ENCODE measurements at places on chromosomes 6 and 20.
A peak's percentile ranks its signal among the peaks of the same experiment; 100 is the strongest.

- no peak for DNase-seq
These were observed 334.0 kb downstream of the THBS2 start for GRCh38 chr6:168919470-168920179.

DNA sequence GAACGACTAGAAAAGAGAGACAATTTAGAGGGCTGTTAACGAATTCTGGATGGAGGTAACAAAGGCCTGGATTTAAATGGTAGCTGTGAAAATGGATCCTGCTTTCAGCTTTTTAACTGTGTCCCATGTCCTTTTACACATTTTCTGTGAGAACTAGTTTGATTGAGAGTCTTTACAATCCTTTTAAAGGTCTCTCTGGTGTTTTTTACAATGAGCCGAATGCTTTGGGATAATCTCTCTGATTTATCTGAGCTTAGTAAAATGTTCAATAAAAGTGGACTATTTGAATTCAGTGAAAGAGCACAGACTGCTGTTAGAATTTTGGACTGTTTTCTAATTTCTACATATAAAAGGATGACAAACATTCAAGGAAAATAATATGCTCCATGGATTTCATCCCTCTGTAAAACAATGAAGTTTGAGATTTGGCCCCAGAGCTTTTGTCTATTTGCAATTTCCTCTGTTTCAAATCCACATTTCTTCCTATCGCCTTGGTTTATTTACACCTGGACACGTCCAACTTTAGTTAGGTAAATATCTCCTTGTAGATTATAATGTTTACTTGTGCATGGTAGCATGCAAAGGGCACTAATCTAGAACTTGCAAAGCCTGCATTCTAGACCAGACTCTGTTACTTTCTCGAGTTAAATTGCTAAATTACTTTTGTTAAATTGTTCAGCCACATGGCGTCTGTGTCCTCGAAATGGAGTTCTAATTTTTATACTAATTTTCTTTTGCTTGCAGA, 871.0 kb upstream of the CITED2 start:
- no peak for DNase-seq

DNA sequence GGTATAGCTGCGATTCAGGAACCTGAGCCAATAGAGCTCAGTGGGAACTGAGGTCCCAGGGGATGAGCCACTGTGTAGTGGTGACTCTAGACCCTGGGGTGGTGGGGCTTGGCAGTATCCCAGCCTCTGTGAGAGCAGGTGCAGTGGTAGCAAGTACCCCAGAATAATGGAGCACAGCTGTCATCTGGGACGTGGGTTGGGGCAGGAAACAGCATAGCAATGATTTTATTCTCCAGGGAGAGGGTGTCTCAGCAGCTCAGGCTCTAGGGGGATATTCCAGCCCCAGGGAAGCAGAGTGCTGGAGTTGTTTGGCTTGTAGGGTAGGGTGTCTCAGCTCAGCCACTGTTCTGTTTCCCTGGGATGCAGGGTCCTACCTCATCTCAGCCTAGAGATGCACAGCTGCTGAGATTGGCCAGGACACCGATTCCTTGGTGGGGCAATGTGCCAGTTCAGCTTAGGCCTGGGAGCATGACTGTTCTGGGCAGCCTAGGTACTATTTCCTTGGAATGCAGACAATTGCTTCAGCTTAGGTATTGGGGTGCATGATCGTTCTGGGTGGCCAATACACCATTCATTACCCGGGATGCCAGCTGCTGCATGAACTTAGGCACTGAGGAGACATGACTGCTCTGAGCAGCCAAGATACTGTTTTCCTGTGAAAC, 34.0 kb upstream of the NUP153 start:
- DNase-seq, result no peak

DNA sequence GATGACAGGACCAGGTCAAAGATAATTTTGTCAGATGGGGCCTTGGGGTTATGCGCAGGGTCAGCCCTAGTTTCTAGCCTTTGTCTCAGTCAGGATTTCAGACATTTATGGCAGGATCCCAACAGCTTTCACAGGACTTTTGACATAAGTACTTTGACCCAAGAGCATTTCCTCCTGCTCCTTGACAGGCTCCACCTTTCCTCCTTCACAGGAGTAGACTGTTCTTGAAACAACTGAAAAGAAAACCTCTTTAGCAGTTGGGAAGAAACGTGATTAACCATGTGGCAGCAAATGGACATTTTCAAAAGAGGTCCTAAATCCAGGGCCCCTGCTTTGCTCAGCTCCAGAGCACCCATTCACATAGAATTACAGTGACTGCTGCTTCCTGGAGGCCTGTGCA, 120.4 kb upstream of the MAP3K7 start:
- no peak for DNase-seq

- no peak for DNase-seq
These were observed 8.2 kb upstream of the CD93 start for GRCh38 chr20:23094213-23094896.

DNA sequence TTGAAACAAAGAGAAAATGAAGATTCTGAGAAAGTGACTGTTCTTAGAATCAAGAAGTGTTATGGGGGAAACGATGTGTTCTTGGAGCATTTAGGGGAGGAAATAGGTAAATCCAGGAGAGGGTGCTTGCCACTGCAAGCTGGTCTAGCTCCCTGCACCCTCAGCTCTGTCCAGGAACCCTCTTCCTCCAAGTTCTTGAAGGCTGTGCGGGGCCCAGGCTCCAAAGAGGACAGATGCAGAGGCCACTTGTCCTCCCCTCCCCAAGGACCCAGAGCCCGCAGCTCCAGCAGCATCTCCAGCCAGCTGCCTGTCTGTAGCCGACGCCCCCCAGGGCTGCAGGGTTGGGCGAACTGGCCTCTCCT, 87.9 kb downstream of the CDC5L start:
- no peak for DNase-seq

DNA sequence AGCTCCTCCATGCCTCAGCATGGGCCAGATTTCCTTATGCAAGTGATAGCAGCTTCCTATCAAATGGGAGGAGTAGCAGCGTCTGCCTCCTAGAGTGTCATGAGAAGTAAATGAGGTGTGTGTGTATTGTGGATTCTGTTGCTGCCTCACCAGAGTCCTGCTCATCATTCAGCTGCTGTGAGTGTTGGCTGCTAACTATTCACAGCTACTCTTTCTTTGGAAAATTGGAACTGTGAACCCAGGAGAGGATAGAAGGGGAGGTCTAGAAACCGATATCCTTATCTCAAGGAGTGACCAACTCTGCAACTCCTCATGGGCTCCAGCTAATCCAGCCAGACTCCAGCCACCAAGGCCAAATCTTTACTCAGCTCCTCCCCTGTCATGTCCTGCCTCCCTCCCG, 63.3 kb downstream of the TOX2 start:
- DNase-seq, result no peak

DNA sequence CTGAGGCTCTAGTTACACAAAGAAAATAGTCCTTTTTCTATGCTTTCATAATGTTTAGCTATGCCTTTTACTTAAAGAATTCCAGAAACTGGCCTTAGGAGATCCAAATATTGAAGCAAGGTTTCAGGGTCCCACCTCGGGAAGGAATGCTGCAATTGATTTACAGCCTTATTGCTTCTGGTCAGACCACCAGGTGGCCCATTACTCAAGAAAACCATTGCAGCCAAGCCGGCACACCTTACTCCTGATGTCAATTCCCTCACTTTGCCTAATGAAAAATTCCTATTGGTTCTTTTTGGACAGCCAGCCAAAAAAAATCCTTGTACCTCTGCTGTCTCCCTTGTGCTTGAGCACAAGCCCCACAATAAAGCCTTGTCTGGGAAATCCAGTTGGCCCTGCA, 173.9 kb downstream of the LMBRD1 start:
- no peak for DNase-seq

DNA sequence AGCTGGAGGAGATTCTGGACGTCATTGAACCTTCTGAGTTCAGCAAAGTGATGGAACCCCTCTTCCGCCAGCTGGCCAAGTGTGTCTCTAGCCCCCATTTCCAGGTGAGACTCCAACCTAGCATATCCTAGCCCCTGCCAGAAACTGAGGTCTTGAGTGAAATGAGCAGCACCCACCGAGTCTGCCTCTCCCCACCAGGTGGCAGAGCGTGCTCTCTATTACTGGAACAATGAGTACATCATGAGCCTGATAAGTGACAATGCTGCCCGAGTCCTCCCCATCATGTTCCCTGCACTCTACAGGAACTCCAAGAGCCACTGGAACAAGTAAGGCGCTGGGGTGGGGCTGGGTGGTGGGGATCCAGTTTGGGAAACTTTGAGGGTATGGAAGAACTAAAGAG, 4.6 kb downstream of the MEA1 start:
- DNase-seq, result no peak

- DNase-seq, result no peak
These were observed 152.7 kb upstream of the FKBP1C start for GRCh38 chr6:63058601-63059000.

GRCh38 chr6:75124983-75125382, 80.9 kb downstream of the COL12A1 start:
- DNase-seq, result no peak

- no peak for DNase-seq
These were observed 18.0 kb downstream of the STX7 start for GRCh38 chr6:132494954-132495353.

DNA sequence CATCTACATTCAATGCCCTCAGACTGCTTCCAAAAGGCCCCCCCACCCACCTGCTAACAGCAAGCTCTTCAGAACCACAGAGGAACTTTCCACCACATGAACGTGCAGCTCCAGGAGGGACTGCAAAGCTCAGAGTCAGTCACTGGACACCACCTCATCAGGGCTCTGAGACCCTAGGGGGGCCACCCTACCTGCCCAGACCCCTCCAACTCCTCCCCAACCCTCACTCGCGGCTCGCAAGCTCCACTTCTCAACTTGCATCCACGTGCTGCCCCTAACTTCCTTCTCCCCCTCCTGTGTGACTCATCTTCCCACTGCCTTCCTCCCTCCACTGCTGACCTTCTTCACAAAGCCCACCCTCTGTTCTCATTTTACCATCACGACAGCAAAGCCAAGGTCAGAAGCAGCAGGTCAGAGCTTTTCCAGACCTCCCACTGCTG, 6.5 kb downstream of the MBOAT1 start:
- DNase-seq, result no peak

- DNase-seq, result no peak
These were observed 153.8 kb downstream of the CEBPB start for GRCh38 chr20:50344232-50345071.

DNA sequence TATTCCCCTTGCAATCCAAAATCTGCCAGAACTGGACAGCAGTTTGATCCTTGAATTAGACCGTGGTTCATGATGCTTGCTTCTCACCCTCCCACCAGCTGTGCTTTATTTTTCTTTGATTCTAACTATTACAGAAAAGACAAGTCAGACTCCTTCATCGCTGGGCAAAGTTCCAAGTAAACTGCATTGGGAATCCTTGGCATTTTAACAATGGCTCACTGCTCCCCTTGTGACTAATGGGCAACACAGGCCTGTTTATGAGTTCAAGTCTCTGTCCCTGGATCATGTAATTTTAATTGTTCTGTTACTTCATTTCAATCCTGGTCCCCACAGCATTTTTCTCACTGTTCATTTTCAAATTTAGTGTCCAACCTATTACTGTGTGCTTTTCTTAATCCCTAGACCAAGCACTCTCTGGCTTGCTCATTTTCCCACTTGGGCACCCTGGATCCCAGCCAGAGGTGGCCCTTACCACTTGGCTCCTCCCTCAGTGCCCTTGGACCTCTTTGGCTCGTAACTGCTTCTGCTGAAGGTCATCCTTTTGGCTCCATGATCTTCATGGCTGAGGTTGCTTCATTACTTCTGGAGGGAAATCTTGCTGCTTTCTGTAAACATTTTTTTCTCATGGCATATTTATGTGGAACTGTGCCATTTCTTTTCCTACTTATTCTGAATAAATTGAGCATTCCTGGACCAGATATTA, 32.8 kb downstream of the PSMB9 start:
- DNase-seq, result no peak

- DNase-seq, result no peak
These were observed 143.0 kb downstream of the FIG4 start for GRCh38 chr6:109834131-109834530.

- DNase-seq, result no peak
These were observed 20.6 kb downstream of the PPP1R16B start for GRCh38 chr20:38825901-38826625.

GRCh38 chr6:2817903-2818443, 23.7 kb downstream of the SERPINB1 start:
- DNase-seq, result no peak

GRCh38 chr6:77124604-77125003, 338.7 kb downstream of the HTR1B start:
- DNase-seq, result no peak

DNA sequence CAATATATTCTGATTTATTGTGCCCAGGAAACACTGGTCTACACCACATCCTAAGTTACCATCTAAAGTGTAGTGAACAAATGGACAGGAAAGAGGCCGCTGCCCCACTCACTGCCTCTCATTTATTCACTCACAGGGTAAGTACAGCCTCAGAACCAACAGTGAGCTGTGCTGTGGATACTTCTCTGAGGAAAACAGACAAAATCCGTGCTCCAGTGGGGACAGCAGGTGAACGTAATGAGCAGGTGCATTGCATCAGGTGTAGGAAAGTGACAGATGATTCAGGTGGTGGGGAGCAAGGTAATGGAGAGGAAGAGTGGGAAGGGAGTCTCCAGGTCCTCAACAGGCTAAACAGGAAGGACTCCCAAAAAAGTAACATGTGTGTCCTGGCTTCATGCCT, 8.4 kb upstream of the ULBP2 start:
- DNase-seq, result no peak

- peak; percentile 15 for DNase-seq
These were observed 64.9 kb upstream of the ARHGAP18 start for GRCh38 chr6:129774697-129775447.

- DNase-seq, result no peak
These were observed 33.2 kb upstream of the MARCKS start for GRCh38 chr6:113823916-113824315.

DNA sequence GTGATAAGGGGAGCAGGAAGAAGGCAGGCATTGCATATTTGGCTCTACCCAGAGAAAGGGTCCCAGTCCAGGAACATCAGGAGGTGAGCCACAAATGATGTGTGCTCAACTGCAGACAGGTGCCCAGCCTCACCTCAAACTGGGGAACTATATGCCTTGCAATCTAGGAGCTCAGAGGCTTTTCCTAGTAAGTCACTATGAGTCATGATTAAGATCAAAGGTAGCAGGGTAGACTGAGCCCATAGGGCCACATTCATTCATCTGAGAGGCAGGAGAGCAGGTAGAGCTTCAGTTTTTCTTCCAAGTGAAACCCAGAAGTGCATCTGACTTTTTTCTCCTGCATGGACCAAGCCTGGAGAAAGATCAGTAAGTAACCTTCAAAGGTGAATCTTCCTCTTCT, 31.3 kb downstream of the MARCKS start:
- DNase-seq, result no peak

- DNase-seq, result no peak
These were observed 76.5 kb downstream of the TULP4 start for GRCh38 chr6:158388727-158389126.

GRCh38 chr20:34904202-34904621, 27.8 kb downstream of the ACSS2 start:
- DNase-seq, result no peak

GRCh38 chr6:47061309-47062300, 19.5 kb upstream of the ADGRF1 start:
- no peak for DNase-seq

DNA sequence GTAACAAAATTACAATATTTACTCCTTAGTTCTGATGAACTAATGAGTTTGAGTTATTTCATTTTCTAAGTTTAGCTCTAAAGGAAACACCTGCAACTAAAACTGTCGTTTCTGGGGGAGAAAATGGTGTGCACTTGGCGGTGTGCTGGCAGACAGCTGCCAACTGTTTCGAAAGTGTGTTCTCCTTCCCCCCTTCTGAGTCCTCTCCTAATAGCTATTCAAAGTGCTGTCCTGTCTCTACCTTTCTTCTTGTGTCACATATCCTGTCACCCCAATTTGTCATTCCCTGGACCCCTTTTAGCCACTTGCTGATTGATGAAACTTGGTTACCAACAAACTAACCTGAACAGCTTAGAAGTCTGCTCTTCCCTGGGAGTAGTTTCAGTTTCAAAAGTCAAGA, 4.9 kb upstream of the UBE2J1 start:
- no peak for DNase-seq

Data from thoracic aorta (tissue), 2 donors.